Esophagus squamous epithelium (tissue), 5 donors: ENCODE measurements at places on chromosomes 11 and 22.

GRCh38 chr11:76501526-76502202 is 56.8 kb downstream of the EMSY start:
- no peak for DNase-seq

DNA sequence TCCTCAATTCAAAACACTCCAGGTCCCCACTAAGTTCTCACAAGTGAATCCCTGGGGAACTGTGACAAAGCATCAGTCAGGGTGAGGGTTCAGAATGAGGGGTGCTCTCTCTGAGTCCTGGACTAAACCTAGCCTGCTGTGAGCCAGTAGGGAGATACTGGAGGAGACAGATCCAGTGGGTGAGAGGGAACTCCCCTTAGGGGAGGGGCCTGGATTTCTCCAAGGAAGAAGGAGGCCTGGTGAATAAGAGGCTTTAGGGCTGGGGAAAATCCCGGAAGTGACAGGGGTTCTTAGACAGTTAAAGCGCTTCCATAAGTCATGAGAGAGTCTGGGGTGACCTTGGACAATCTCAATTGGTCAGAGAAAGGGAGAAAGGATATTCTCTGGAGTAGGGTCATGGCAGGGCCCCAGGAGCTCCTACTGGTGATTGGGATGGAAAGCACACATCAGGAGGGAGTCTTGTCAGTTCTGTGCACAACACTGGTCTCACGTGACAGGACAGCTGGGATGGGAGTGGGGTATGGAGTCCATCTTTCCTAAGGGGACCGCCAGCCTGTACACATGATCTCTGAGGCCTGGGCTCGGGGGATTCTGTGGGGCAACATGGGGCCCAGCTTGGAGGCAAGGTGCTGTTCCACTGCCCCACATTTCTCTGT is 1.5 kb downstream of the TBC1D10A start:
- no peak for DNase-seq

- DNase-seq, result no peak
Measured at GRCh38 chr11:134468796-134469195, 56.8 kb upstream of the B3GAT1 start.

DNA sequence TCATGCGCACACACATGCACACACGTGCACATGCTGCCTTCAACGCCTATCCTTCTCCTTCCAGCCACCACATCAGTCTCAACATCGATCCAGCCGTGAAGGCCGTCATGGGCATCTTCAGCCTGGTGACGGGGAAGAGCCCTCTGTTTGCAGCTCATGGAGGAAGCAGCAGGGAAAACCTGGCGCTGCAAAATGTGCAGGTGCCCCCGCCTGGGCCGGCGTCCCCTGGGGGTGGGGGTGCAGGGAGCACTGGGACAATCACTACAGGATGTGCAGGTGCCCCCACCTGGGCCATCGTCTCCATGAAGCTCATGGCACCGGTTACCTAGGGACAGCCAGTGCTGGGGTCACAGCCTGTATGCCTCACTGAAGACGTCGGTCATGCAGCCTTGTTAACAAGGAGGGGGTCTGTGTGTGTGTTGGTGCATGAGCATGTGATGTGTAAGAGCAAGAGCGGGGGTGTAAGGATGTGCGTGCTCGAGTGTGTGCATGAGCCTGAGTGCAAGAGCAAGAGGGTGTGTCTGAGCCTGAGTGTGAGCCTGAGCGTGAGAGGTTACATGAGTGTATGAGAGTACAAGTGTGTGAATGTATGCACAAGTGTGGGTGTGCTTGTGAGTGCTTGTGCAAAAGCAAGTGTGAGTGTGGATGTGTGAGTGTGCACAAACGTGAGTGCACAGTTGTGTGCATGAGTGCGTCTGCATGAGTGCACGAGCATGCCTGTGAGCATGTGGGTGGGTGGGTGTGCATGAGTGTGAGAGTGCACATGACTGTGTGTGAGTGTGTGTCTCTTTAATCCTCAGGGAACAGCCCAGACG is 31.5 kb downstream of the NADSYN1 start:
- DNase-seq, result no peak

- DNase-seq, result no peak
Measured at GRCh38 chr11:32571039-32571438, 12.6 kb upstream of the EIF3M start.

- no peak for DNase-seq
Measured at GRCh38 chr11:2950825-2951224, 21.6 kb upstream of the PHLDA2 start.

- no peak for DNase-seq
Measured at GRCh38 chr11:124870430-124870829, 5.2 kb downstream of the ROBO3 start.

GRCh38 chr22:40332319-40332781 is 13.9 kb upstream of the ADSL start:
- no peak for DNase-seq

DNA sequence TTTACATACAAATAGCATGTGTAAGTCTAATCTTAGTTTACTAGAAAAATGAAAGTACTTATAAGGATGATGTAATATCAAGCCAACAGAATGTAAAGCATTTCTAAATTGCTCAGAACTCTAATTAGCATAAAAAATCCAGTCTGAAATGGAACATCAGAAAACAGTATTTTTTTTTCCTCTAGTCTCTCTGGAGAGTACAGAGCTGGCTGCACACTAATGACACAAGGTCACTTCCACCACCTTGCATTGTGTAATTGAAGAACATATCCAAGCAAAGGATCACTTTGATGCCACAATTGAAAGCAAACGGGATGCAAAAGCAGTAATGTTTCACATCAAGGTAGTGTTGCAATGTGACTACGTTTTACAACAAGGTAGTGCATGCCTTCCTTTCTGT is 548.0 kb upstream of the LUZP2 start:
- no peak for DNase-seq

DNA sequence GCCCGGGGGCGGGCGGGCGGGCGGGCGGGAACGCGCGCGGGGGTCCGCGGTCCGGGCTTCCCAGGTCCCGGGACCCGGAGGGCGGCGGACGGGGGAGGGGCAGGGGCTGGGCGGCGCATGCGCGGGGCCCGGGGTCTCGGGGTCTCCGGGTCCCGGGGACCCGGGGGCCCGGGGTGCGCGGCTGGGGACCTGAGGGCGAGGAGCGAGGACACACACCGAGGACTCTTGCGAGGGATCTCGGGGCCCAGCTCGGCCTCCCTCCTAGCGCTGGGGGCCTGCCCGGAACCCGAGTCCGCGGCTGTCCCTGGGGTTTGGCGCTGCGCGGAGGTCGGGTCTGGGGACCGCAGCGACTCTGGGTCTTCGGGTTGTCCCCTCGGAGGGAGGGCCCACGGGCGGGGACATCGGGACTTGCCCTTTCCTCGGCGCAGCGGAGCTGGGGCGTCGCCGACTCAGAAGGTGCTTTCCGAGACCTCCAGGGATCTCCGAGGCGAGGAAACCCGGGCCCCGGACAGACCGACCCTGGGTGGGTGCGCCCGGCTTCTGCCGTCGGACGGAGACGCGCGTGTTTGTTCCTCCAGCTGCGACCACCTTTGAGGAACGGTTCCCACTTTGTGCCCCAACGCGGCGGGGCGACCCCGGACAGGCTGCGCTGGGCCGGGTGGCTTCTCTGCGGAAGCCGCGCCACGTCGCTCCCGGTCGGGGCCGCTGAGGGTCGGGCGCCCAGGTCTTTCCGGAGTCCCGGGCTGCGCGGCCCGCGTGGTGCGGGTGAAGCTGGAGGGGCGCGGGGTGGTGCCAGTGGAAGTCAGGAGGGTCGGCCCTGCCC is 540 bp downstream of the PPARA start:
- no peak for DNase-seq

- DNase-seq, result no peak
Measured at GRCh38 chr22:36102995-36103394, 57.6 kb downstream of the APOL3 start.

DNA sequence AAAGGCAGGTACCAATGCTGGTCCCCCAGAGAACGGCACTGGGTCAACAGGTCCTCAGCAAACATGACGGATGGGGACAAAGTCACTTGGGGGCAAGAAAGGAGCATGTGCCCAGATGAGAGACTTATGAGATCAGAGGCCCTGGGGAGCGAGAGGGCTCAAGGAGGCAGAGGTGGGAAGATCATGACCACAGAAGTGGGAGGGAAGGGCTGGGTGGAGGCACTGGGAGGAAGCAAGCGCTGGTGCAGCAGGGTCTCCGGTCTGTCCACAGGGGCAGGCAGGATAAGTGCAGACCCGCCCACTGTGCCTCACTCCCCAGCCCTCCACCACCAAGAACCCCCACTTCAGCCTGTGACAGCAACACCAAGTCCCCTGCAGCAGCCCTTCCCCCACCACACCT is 10.9 kb downstream of the ELFN2 start:
- DNase-seq, result no peak

GRCh38 chr11:103367650-103368049 is 258.4 kb downstream of the DYNC2H1 start:
- DNase-seq, result no peak

- DNase-seq, result no peak
Measured at GRCh38 chr22:17074648-17075002, 10.2 kb upstream of the IL17RA start.

- DNase-seq, result no peak
Measured at GRCh38 chr11:10844356-10844755, 13.5 kb downstream of the ZBED5 start.

DNA sequence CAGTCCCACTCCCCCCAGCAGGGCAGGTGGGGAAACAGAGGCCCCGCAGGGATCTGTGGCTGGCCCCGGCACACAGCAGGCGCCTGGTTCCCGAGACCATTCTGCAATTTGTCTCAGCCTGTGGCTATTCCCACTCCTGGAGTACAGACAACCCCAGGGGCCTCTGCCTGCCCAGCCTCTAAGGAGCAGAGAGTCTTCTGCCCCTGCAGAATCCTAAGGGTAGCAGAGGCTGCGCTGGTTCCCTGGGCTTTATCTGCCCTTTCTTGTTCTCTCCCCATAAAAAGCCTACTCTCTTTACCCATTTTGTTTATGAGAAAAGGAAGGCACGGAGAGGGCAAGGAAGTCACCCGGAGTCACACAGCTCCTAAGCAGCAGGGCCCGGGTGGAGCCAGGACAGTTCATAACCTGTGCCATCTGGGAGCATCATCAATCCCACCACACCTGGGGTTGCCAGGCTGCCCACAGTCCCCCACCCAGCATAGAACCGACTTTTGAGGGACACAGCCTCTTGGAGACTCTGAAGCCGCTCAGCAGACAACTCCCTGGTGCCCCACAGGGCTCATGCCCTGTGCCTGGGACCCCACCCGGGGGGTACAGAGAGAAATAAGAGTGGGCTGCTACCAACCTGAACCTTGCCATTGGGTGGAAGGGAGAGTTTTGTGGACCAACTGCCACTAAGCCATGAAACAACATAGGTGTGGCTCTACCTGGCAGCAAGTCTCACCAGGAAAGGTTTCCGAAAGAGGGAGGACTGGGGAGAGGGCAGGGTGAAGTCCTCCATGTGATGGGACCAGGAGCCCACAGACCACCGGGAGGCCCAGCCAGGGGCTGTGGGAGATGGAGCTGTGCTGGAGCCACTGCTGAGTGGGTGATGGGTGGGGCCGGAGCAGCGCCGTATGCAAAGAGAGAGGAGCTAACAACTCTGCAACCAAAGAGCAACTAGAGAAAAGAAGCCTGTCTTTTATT is 17.2 kb upstream of the LINC01488 start:
- DNase-seq, result no peak
